Activated T-cell treated with anti-CD3 and anti-CD28 coated beads, Interleukin-2, amount 50 U/mL, for 4 hours (primary cell): ENCODE measurements at places on chromosomes 5 and 9.

GRCh38 chr5:150024346-150024984, 23.9 kb downstream of the HMGXB3 start:
- DNase-seq = no peak

DNA sequence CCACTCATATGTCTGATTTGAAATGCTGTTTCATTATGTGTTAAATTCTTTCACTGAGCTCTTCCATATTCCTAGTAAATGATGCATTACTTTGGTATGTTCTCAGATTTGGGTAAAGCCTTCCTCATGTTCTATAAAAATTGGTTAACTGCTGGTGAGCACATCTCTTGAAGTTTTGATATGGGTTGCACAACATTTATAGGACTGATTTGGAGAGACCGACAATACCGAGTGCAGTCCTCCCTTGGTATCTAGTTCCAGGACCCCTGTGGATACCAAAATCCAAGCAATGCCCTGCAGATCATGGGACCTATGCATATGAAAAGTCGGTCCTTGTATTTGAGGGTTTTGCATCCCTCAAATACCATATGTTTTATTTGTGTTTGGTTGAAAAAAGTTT, 37.8 kb downstream of the WDR36 start:
- DNase-seq = no peak

GRCh38 chr5:172853355-172853975, 19.4 kb downstream of the ERGIC1 start:
- no peak for DNase-seq

- no peak for DNase-seq
Measured at GRCh38 chr5:61654876-61655275, 322.8 kb downstream of the ZSWIM6 start.

DNA sequence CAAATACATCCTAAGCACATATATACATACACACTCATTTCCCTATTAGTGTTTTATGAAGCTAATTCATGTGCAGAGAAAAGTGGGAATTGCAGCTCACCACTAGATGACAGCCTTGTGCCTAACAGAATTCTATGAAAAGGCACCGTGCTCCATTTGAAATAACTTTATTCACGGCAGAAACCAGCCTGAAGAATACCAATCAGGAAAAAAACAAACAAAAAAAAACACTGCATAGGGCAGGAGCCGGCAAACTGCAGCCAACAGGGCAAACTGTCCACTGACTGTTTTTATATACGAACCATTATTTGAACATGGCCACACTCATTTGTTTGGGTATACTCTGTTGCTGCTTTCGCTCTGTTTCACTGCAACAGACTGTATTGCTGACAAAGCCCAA, 33.6 kb downstream of the ERMP1 start:
- DNase-seq = no peak

- DNase-seq = no peak
Measured at GRCh38 chr5:464843-465590, 22.0 kb downstream of the EXOC3 start.

DNA sequence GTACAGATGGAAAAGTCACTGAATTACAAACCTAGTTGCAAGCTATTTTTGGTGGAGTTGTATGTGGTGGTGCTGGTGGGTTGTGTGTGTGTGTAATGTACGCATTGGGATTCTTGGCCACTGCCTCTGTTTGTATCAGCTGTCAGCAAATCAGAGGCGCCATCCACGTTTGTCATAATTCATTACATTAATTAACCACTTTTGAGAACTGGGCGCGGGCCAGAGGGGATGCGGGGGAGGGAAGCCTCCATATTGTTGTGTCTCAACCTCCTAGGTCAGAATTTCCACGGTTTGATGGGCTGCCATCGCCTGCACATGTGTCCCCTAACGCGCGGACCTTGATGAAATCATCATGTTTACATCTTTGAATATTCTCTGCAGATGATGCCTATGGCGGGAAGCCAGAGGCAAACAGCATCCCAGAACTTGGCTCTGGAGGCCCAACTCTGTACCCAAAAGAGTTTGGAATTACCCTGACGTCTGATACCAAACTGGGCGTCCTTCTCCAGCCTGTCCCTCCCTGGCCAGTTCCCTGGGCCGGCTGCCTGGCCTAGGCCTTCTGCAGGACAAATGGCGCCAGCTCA, 54.9 kb downstream of the FGF18 start:
- no peak for DNase-seq

- no peak for DNase-seq
Measured at GRCh38 chr5:103041071-103041676, 78.8 kb downstream of the GIN1 start.
